IPS DF 6.9 (cell line): ENCODE measurements at places on chromosomes 6 and 20.

- no peak for DNase-seq
Observed at GRCh38 chr20:31706607-31707257, 15.9 kb downstream of the BCL2L1 start.

DNA sequence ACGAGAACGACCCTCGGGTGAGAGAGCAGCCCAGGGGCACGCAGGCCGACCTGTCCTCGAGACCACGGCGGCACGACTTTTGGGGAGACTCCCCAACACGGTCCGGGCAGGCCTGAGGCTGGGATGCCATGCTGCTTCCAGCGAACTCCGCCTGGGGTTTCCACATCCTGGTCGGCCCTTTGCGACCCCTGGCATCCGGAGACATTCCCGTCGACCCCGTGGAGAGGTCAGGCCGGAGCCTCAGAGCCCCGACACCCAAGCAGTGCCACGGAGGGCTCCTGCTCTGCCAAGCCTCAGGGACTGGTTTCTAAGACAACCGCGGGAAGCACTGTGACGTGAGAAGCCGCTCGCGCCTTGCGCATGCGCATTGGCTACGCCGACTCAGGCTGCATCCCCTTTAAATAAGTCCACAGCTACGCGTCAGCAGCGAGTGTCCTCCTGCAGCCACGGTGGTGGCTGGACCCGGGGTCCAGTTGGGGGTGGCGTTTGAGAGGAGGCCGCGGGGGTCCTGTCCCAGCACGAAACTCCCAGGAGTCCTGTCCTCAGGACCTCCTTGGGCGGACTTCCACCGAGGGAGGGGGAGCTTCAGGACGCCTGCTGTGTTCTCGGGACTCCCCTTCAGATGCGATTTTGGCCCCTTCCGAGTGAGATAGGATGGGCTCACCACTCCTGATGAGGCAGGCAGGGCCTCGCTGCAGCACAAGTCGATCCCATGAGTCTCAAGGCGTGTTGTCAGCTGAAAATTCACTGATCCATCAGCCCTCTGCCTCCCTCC, 1089.3 kb upstream of the DEFB115 start:
- no peak for DNase-seq

DNA sequence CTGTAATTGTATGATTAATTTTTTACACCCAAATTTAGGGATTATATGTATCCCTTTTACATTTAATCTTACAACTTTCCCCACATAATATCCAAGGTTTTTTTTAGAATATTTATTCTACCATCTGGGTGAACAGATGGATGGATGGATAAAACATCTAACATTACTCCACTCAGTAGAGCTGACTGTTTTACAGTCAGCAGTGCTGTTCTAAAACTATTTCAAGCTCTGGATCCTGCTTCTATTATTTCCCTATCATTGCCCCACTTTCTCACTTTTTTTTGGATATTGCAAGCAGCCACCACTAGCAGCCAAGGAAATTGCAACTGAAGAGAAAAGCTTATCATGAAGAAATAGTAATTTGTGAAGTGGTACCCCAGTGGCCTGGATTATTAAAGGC, 173.7 kb downstream of the ARHGAP18 start:
- DNase-seq: no peak

- no peak for DNase-seq
Observed at GRCh38 chr6:40263970-40264369, 323.2 kb downstream of the LRFN2 start.

- no peak for DNase-seq
Observed at GRCh38 chr20:63056236-63057170, 49.7 kb upstream of the BHLHE23 start.

DNA sequence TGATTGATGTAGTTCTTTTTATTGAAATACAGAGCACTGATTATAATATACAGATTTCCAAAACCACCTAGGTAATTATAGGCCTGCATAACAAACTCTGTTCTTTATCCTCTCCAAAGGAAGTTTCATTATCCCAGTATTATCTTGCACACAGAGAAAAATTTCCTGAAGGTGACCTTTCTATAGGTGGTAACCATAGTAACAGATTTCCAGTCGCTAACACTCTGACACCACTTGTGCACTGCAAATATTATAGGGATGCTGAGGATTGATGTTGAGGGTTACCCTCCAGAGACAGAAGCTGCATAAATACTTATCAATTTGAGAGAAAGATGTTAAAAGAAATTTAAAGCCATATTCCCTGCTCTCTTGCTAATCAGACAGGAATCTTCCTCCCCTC, 274.5 kb upstream of the NRSN1 start:
- no peak for DNase-seq

DNA sequence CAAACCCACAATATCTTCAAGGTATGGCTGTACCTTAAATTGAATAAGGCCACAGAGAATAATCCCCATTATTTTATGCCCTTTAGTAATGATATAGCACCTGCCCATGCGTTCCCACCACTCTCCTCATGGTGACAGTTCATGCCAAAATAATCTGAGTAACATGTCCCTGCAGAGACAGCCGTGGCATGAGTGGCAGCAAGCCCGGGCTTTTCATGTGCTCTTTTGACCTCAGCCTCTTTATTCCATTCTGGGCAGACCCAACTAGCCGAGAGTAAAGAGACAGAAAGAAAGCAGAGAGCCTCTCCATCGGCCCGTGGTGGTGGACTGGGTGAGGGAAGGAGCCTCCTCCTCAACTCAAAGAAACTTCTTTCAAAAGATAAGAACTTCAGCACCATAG, 19.9 kb upstream of the POPDC3 start:
- no peak for DNase-seq

- DNase-seq: no peak
Observed at GRCh38 chr6:169140986-169141495, 112.6 kb downstream of the THBS2 start.

DNA sequence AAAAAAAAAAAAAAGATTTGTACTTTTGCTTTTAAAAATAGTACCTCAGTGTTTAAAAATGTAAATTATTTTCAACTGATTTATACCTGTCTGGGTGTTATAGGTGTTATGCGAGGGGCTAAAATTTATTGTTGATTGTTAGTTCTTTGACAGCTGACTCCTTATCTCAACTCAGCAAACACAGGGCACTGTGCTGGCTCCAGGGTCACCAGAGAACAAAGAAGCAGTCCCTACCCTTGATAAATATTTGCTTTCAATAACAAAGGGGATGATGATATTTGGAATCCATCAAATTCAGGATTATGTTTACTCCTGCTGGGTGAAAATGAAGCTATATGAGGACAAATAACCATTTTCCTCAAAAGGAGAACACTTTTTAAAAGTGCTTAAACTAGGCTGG, 34.2 kb upstream of the KAT14 start:
- DNase-seq: no peak

DNA sequence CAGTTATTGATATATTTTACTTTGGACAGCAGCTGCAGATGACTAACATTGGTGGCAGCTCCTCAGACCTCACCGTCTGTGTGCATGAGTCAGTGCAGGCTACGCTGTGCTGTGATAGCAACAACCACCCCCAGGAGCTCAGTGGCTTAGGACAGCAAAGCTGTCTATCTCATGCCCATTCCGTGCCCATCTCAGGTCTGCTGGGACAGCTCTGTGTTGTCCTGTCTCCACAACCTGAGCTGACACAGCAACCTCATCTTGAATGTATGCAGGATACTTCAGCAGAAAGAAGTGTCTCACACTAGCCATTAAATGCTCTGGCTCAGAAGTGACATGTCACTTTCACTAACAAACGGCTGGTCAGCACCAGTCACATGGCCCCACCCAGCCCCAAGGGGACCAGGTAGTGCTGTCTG, 47.7 kb downstream of the BANF2 start:
- no peak for DNase-seq

DNA sequence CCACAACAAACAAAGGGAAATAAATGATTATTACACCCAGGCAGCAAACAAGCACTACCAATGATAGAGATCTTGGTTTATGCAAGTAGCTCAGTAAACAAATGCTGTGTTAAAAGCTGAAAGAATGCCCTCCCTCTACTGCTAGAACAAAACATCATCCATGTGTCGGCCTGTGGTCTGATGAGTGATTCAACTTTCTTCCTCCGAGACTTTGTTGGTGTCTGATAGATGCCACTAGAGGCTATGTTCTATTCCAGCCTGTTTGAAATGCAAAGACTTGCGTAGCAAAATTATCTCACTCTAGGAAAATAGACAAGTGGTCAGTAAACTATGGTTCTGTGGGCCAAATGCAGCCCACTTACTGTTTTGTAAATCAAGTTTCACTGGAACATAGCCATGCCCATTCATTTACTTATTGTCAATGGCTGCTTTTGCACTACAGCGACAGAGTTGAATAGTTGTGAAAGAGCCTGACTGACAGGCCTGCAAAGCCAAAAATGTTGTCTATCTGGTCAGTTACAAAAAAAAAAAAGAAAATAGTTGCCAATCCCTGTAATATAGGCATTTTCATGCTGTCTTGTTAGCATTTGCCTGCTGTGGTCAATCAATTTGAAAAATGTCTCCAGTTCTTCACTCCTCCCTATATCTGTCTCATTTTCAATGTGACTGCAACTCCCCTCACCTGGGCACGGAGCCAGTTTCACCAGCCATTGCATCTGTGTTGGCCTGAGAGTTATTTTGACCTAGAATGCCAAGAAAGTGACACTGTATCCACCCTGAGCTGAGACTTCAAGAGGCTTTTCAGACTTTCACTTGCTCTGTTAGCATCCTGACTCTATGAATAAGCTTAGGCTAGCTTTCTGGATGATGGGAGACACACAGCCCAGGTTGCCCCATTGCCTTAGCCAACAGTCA, 544.6 kb upstream of the BTBD3 start:
- DNase-seq: no peak

DNA sequence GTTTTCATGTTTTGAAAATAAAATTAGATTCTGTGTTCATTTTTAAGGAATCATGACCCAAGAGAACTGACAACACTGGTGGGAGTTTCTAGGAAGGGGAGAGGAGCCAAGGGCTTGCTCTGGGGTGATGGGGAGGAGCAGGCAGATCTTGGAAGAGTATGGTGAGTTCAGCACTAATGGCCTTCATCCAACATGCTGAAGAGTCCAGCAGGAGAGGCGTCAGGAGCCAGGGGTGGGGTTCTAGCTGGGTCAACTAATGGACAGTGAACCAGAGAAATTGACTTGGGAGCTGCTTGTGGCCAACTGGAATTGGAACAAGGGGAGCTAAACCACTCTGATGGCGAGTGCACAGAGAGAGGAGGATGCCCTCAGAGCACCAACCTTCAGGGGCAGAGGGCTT, 107.1 kb downstream of the MRPL14 start:
- DNase-seq: no peak

DNA sequence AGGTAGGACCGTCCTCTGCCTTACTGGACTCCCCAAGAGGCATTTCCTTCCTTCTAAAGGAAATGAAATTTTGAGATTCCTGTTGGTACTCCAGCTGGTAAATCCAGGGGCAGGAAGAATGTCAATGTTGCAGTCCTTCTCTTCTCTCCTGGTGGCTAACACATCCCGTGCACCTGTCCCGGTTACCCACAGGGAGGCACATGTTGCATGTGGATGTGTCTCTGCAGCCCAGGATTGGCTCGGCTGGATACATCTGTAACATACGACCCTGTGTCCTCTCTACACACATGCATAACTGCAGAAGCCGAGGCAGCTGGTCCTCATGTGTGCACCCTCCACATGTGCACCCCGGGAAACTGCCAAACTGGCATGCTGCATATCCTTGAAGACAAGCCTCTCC, 1.3 kb upstream of the LRFN2 start:
- no peak for DNase-seq

DNA sequence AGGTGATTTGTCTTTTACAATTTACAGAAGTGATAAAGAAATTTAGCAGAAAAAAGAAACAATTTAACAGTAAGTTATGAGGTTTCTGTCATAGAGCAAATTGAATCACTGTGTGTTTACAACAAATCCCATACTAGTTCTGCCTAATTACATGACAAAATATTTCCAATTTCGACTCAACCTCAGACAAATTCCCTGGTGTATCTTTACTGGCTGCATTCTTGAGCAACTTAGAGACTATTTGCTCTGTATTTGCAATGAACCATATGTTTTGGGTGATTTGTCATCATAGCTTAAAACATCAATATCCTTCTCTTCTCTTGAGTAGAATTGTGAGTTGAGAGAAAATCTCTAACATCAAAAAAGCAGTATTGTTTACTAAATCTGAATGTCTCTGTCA, 128.7 kb downstream of the SIM1 start:
- DNase-seq: no peak

- no peak for DNase-seq
Observed at GRCh38 chr6:21587961-21588480, 5.5 kb upstream of the SOX4 start.

DNA sequence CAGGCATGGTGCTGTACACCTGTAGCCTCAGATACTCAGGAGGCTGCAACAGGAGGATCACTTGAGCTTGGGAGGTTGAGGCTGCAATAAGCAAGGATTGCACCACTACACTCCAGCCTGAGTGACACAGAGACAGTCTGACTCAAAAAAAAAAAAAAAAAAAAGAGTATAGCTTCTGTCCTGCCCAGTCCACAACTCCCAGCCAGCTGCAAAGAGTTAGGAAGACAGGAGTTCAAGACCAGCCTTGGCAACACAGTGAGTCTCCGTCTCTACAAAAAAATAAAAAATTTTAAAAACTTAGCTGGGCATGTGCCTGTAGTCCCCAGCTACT, 28.3 kb upstream of the TLDC2 start:
- DNase-seq: no peak

GRCh38 chr20:13608066-13608465, 30.7 kb downstream of the TASP1 start:
- no peak for DNase-seq

- no peak for DNase-seq
Observed at GRCh38 chr6:161254464-161255253, 19.2 kb downstream of the AGPAT4 start.

GRCh38 chr6:142458836-142459235, 157.0 kb downstream of the ADGRG6 start:
- DNase-seq: no peak

- no peak for DNase-seq
Observed at GRCh38 chr20:41126719-41127118, 10.6 kb upstream of the PLCG1 start.

GRCh38 chr6:1615151-1615852, 5.6 kb downstream of the FOXC1 start:
- no peak for DNase-seq

DNA sequence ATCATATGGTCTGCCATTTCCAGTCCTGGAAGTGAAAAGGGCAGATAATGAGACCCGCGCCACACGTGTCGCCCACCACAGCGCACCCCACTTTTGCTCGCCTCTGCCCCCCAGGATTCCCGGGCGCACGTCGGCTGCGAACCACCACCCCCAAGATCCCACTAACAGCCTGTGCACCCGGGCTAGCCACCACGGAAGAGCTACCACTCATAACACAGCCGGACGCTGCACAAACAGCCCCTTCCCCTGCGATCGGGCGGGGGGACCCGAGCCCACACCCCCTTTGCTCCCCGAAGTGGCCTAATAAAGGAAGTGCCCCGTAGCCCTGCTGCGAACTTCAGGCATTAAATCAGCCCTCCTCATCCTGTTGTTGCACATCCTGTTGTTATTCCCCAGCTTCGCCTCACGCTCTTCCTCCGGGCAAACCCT, 506 bp downstream of the CITED2 start:
- no peak for DNase-seq

- no peak for DNase-seq
Observed at GRCh38 chr20:39825524-39825923, 863.4 kb downstream of the DHX35 start.
